Thoracic aorta (tissue), 2 donors: ENCODE measurements at places on chromosomes 2 and 18.

- no peak for DNase-seq
Measured at GRCh38 chr18:8816816-8817215, 111.5 kb downstream of the MTCL1 start.

DNA sequence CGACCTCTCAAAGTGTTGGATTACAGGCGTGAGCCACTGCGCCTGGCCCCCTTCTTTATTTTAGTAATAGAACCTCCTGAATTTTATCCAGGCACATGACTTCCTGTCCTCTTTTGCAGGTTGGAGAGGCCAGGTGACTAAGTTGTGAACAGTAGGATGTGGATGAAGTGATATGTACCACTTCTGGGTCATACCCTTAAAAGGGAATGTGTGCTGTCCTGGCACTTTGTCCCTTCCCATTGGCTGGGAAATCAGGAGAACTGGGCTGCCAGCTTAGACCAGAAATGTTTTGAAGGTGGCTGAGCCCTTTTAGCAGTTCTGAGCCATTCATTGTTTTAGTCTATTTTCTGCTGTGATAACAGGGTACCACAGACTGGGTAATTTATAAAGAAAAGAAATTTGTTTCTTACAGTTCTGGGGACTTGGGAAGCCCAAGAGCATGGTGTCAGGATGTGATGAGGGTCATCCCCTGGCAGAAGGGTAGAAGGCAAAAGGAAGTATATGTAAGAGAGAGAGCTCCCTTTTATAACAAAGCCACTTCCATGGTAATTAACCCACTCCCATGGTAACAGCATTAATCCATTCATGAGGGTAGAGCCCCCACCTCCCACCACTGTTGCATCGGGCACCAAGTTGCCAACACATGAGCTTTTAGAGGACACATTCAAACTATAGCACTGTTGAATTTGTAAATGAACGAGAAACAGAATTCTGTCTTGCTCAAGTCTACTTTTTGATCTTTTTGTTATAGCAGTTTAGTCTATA is 79.1 kb downstream of the TTC27 start:
- DNase-seq: no peak

DNA sequence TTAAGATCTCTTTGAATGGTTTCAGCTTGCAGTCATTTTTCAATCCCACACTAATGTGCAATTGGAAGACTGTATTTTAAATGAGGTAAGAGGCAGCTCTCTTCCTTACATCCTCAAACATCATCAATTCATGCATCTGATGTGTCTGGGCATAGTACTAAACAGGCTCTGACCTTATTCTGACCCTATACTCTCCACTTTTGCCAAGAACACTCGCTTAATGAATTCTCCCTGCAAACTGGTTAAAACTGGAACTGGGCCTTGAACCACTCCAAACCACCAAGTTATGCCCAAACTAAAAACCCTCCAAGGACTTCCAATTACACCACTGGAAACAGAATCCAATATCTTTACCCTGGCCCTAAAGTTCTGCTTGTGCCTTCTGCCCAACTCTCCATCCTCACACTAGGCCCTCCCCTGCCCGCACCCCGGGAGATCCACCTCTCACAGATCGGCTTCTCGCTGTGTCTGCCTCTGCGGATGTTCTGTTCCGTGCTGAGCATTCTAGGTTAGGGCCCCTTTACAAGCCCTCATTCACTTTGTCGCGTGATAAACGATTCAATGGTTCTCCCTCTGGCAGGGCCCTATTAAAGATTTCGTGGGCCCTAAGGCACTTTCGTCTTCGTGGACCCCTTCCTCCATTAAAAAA is 1.2 kb downstream of the M1AP start:
- DNase-seq: no peak

DNA sequence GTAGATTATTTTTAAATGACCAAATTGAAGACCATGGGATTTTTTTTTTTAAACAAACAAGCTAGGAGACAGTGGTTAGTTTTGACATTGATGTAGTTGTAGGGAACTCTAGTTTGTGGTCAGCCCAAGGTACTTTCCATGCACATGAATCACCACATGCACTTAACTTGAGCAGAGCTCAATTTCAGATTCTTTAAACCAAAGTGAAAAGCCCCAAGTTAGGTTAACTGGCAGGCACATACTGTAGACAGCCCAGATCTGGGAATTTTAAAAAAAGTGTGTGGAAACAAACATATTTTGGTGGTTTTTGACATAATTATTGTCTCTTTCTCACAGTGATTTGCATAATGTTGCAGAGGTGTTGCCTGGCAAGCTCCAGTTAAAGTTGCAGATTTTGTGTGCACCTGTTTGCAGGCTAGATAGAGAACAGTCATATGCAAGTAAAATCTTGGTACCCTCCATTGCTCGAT is 88.4 kb downstream of the BCL2L11 start:
- DNase-seq: no peak

DNA sequence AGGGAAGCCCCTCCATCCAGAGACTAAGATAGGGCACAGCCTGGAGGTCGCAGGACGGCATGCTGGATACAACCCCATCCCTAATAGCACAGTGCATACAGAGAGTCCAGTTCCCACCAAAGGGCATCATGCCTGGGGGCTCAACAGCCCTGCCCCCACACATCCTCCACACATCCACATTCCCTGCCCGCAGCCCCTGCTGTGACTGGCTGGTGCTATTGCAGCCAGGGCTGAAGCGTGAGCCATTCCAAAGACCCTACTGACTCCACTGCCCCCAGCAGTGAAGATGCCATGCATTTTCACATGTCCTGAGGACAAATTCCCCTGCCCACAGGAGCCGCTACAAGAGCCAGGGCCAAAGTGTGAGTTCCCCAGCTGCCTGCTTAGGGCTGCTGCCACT is 641.6 kb downstream of the METTL4 start:
- DNase-seq: no peak

- DNase-seq: no peak
Measured at GRCh38 chr2:187208199-187208785, 239.8 kb downstream of the CALCRL start.

DNA sequence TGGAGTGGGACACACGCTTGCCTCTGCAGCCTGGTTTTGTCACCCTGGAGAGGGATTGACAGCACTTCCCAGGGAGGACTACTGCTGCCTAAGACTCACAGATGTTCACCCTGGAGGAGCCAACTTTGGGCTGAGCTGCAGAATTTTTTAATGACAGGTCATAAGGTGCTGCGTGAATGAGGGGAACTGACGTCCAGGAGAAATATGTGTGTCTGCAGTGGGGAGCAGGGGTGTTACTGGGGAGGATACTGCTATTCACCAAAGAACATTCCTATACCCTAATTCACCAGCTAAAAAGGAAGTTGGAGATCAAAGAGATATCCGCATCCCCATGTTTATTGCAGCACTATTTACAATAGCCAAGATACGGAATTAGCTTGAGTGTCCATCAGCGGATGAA is 144.4 kb downstream of the MGAT5 start:
- no peak for DNase-seq
